Bladder microvascular endothelial cell (primary cell): ENCODE measurements at places on chromosomes 5 and 9. TPM values are rescaled to one million over a fixed set of nuclear protein-coding genes. Genes with fewer than 3 reads are reported as not detected.

Gene LIFR
- 50.7 and 66.2 TPM in 2 replicates for total RNA-seq

Gene DBH
- total RNA-seq = not detected in 2 replicates

Gene SNX18
- 12.6 and 17.3 TPM in 2 replicates for total RNA-seq

Gene KCNV2
- total RNA-seq = not detected in 2 replicates

Gene IL33
- total RNA-seq = 4.3 and 17.5 TPM in 2 replicates

Gene MCCC2
- total RNA-seq = 9.9 and 37.3 TPM in 2 replicates
